ENCODE measurements at places on chromosomes 11 and 22.
A peak's percentile ranks its signal among the peaks of the same experiment; 100 is the strongest.

- DNase-seq: no peak
Measured at GRCh38 chr11:67408437-67409200, 4.7 kb downstream of the TBC1D10C start.

DNA sequence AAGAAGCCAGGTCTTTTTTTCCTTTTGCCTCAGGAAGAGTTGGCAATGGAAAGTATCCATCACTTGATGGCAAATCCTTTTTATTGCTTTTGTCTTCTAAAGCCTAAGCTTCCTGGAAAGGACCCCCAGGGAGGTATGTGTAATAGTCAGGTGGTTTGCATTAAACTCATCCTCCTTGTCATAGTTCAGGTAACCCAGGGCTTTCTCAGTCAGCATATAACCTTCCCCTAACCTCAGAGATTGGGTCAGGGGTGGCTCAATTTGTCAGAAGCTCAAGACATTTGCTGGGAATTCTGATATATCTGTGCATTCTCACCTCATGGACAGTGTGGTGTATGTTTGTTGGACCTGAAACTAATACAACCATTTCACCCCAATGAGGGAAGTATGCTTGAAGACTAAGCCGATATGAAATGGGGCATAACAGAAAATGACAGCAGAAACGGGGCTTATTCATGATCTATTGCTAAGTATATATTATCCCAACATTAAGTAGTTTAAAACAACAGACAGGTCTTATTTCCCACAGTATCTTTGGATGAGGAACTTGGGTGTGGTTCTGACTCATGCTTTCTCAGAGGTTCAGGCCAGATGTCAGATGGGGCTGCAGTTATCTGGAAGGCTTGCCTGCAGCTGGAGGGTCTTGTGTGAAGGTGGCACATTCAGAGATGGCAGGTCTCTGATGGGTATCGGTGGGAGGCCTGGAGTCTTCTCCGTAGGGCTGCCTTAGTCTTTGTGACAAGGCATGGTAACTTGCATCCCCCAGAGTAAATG is 135.8 kb upstream of the SPON1 start:
- DNase-seq: no peak

DNA sequence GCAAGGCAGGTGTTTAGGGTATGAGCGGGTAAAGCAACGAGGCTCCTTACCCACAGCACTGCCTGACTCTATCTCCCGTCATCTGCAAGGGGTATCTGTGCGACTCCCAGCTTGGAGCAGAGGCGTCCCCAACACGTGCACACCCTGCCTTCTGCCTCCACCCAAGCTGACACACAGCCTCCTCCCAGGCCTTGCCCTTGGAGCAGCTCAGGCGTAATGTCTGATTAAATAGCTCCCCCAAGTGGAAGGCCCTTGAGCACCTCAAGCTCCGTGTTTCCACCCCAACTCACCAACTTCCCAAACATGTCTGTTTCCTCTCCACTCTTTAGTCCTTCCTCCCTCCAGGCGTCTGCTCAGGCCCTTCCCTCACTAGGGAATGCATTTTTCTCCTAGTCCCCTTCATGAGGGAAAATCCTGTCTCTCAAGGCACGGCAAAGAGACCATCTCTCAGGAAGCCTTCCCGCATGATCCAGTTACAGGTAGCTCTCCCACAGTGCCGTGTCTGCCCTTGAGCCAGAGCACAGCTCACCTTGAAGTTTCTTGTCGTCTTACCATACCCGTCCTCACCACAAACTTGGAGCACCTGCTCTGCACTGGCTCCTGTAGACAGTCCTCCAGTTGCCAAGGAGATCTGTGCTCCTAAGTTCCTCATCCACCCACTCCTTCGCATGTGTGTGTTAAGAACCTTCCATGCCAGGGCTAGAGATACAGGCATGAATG is 15.8 kb downstream of the CYB5R2 start:
- peak; percentile 64 for DNase-seq

- no peak for DNase-seq
Measured at GRCh38 chr11:70544067-70544773, 145.9 kb downstream of the CTTN start.

DNA sequence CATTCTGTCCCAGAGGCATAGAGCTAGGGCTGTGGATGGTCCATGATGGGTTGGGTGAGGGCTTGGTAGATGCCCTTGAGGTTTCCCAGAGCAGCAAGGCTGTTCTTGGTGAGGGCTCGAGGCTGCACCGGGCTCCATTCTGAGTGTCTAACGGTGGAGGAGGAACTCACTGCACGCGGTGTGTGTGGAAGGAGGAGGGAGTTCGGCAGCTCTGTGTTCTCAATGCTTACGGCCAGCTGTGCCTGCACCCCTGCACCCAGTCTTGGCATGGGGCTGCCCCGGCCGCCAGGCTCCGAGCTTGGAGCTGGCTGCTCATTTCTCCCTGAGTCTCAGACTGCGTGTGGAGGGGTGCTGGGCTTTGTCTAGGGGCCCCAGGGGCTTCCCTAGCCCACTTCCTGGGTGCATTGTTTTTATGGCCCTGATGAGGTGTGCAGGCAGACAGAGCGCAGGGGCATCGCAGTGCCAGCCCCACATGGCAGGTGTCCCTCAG is 1247.1 kb downstream of the BRD1 start:
- DNase-seq: no peak

DNA sequence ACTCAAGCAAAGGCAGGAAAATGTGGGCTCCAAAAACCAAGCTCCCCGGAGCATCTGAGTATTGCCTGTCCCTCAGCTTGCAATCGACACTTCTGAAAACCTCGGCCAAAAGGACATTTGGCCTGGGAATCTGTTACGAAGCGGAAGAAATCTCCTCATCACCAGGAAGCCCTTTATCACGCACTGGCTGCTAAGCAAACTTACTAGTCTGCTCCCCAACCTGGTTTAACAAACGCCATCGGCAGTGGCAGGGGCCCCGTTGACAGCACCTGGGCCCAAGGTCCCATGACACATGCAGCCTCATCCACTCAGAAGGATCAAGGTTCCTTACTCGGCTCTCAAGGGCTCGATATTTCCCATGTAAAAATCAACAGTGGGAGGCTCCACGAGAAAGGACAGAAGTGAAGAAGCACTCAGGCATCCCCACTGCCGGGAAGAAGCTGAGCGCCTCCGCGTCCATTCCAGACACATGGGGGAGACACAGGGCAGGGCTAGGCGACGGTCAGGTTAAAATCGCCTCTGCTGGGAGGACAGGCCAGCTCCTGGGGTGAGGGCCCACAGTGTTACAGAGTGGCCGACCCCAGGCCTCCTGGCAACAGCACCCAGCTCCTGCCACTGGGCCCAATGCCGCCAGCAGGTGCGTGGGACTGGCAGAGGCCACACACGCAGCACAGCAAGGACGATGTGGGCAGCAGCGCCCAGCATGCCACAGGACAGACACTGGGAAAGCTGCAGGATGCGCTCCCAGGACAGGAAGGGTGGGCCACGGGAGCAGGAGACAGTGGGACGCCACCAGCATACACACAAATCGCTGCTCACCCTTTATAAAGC is 27.1 kb downstream of the BRD1 start:
- no peak for DNase-seq
